ENCODE measurements at places on chromosomes 1 and 21.

DNA sequence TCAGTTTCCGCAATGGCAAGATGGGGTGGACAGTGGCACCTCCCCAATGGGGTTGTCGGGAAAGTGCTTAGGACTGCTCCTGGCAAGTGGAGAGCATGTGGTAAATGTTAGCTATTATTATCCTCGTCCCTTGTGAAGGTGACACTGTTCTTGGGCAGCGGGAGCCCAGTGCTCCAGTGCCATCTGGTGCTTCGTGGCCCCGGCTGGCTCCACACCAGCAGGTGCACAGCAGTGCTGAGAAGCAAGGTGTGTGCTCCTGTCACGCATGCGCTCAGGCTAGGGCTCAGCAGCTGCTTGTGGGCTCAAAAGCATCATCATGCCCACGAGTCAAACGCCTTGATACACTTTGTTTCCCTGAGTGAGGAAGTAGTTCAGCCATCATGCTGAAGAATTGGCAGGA, 24.9 kb upstream of the KCNC4 start:
- DNase-seq: no peak

DNA sequence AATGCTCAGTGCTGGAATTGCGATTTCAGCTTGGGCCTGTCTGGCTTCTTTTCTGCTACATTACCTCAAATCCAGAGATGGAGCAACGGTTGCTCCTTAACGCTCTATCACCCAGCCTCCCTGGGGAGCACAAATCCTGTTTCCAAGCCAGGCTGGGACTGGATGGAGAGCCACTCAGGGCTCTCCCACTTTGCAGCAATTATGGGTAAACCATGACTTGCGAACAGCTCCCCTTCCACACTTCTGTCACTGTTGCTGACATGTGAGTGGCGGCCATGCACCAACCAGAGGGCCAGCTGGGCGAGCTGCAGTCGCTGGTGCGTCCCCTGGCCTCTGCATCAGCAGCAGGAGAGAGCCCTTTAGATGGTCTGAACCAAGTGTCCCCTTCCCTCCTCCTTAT, 65.1 kb upstream of the RAB4A start:
- DNase-seq: no peak

DNA sequence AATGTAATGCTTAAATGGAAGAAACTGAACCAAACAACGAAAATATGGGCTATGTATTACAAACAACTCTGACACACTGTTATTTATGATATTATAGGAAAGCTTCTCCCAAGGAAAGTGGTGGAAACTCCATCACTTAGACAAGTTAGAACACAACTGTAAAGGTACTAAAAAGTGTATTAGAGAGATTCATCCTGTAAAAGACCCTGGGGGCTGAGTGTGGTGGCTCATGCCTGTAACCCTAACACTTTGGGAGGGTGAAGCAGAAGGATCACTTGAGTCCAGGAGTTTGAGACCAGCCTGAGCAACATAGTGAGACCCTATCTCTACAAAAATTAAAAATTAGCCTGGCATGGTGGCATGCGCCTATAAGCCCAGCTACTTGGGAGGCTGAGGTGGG, 7.4 kb upstream of the UBE4B start:
- no peak for DNase-seq

DNA sequence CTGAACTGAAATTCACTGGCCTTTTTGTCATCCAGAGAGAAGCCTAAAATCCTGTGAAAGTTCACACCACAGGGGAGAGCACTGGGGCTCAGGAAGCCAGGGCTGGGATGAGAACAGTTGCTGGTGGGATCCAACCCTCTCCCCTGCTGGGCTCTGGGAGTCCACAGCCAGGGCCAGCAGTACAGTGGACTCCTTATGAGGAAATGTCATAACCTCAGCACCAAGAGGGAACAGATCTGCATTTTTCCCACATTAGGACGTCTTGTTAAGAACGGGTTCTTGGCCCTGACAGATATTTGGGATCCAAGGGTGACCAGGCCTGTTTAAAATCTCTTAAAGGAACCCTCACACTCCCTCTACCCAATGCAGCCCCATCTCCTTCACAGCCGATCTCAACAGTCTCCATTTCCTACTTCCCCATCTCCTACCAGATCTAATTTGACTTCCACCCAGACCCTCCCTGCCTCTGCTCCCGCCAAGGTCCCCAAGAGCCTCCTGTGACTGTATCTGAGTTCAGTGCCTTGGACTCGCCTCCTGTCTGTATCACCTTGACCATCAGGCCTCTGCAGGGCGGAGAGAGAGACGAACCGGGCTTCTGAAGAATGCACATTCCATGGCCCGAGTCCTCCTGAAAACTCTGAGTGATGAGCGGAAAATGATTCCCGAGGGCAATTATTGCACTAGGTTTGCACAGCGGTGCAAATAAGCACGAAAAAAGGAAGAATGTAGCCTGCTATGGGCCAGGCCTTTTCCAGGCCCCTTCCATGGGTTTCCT, 159.9 kb downstream of the TRABD2B start:
- no peak for DNase-seq

DNA sequence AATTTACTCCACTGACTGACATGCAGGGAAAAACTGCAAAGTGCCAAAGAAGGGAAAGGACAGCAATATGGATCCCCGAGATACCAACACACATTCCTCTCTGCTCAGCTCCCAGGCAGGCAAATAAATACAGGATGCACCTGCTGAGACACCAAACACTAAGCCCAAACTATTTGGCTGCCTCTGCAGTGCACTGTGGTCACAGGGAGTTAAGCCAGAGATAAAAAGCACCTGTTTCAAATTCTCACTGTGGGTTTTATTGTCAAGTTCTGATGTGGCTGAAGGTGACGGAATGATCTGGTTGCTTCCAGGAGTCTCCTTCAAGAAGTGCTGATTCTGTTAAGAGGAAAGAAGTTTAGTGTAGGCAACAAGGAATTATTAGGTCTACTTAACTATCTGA, 17.7 kb downstream of the TEX38 start:
- no peak for DNase-seq

- peak; percentile 20 for DNase-seq
Observed at GRCh38 chr1:158087320-158087927, 93.3 kb upstream of the CD1D start.

DNA sequence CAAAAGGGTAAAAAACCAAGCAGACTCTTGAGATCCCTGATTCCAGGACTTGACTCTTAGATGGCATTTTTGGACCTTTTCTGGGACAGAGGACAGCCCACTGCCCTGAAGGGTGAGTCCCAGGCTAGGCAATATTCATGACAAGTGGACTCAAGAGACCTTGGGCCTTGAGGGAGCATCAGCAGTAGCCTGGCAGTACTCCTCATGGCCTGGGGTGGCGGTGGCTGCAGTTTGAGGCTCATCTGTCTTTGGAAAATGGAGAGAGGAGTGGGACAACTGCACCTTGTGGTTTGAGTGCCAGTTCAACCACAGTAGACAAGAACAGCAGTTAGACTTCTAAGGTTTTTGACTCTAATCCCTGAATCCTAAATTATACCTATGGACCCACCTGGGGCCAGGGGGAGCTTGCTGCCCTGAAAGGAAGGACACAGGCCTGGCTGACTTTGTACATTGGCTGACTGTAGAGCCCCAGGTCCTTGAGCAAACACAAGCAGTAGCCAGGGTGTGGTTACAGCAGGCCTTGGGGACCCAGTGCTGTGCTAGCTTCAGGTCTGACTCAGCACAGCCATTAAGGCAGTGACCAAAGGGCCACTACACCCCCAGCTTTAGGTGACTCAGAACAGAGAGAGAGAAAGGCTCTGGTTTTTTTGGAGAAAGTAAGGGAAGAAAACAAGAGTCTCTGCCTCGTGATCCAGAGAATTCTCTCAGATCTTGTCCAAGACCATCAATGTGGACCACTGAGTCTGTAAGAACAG, 1023.2 kb downstream of the KCNT2 start:
- DNase-seq: no peak

DNA sequence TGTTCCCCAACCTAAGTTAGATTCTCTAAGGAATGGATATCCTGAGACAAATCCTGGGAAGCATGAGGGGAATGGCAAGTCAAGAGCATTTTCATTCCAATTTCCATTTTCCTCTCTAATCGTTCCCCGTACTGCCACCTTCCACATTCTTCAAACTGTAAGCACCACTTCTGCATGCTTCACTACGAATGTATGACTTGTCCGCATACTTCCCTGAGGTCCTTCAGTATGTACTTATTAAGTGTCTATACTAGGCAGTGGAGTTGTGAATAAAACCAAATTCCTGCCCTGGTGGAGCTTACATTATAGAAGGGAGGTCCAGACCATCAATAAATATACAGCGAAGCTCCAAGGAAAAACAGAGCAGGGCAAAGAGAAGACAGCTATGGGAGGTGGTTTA, 154.8 kb downstream of the GREM2 start:
- no peak for DNase-seq

DNA sequence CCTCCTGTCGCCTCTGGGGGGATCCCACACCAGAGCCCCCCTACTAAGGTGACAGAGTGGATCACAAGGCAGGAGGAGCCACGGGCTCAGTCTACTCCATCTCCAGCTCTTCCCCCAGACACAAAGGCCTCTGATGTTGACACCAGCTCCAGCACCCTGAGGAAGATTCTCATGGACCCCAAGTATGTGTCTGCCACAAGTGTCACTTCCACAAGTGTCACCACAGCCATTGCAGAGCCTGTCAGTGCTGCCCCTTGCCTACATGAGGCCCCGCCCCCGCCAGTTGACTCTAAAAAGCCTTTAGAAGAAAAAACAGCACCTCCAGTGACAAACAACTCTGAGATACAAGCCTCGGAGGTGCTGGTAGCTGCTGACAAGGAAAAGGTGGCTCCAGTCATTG, 42.2 kb downstream of the ZBTB17 start:
- no peak for DNase-seq

- DNase-seq: no peak
Observed at GRCh38 chr1:156076609-156077429, 5.4 kb downstream of the MEX3A start.

- DNase-seq: no peak
Observed at GRCh38 chr1:82197606-82198005, 396.9 kb downstream of the ADGRL2 start.

DNA sequence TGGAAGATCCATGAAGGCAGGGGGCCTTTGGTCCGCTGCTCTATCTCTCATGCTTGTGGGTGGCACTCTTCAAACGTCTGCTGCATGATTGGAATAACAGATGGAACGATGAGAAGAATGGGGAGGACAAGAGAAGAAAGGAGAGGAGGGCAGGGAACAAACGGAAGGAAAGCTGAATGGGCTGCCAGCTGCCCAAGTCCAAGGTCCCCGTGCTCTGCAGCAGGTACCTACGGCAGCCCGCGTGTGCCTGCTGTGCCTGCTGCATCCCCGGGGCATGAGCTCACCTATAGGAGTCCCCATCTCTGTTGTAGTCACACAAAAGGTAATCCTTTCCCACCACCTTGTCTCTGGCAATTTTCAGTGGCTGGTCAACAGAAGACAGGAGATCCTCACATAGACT, 73.1 kb downstream of the SLC66A1 start:
- no peak for DNase-seq

- no peak for DNase-seq
Observed at GRCh38 chr1:226650236-226650841, 88.7 kb downstream of the ITPKB start.

DNA sequence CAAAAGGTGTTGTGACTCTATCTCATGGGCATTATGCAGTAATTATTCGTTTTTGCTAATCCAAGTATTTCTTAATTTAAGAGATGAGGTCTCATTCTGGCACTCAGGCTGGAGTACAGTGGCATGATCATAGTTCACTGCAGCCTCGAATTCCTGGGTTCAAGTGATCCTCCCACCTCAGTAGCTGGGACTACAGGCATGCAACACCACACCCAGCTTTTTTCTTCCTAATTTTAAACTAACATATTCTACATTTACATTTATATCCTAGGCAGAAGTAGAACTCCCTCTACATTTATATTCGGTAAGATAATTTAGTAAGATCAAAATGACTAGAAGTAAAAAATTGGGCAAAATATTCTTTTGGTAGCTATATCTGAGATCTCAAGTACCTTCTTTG, 50.5 kb upstream of the RBM34 start:
- DNase-seq: no peak

DNA sequence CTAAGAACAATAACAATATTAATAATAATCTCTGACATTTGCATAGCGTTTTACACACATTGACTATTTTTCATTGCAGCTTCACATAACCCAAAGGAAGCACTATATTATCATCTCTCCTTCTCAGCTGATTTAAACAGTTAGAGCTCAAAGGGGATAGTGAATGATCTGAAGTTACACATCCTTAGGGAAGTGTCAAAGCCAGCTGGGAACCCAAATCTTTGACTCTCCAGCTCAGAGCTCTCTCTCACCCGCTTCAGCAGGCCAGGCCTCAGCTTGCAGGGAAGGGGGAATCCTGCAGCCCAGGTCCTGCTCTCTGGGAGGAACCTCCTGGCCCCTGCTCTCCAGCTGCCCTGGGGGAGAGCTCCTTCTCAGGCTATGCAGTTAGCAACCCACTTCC, 26.3 kb downstream of the PLEKHA6 start:
- DNase-seq: no peak

GRCh38 chr1:183609313-183609712, 19.1 kb upstream of the NCF2 start:
- no peak for DNase-seq

GRCh38 chr1:207088701-207089626, at the start of gene C4BPB:
Gene C4BPB, plus strand, starts transcription at chr1:207088860. Its CDS starts 672 bp downstream, at chr1:207089532.
- DNase-seq: no peak

All from stimulated activated naive CD8-positive, alpha-beta T cell treated with anti-CD3 and anti-CD28 coated beads, Interleukin-15, amount 100 ng/mL, for 72 hours (primary cell).